ENCODE measurements at places on chromosomes 13 and 19.

GRCh38 chr19:40245506-40246128 lies 19.1 kb upstream of the CCNP start:
- DNase-seq, result no peak

DNA sequence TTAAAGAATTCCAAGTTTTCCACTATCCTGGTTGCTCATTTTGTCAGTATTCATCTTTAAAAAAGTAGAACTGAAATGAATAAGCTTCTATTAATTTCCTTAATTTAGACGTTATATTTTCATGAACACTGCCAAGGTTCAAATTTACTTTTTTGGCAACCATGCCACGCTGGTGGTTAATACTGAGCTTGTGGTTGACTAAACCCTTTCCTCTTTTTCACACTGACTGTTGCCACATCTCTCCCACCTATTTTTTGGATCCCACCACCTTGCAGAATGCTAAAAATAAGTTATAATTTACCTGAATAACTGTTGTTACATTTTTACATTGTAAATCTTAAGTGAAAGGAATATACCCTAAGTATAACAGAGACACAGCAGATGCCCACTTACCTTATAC lies 45.0 kb downstream of the FLT3 start:
- DNase-seq, result no peak

DNA sequence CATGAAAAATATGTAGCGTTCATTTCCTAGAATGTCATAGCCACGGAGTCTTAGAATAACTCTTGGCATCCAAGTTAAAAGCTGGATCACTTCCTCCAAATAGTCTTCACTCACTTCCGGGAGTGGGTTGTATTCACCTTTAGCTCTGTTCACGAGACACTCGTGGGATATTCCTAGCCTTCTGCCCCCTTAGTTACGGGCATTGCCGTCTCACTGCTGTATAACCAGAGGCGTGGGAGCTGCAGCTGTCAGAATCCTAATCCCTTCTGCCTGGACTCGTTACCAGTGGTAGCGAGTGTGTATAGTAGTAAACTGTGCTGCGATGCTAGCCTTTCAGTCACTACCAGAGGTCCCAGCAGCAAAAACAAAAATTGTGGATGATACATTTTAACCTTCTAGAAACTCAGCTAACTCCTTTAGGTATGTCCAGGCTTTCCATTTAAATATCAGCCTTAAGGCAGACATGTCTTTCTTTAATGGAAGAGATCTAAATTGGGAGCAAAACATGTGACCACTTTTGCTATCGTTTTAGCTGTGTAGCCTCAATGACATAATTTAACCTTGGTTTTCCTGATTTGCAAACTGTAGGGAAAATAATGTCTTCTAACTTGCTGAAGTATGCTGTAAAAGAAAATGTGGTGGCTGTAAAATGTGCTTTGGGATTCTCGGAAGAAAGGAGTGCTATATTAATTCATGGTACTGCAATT lies 34.1 kb downstream of the ERCC5 start:
- DNase-seq, result no peak

DNA sequence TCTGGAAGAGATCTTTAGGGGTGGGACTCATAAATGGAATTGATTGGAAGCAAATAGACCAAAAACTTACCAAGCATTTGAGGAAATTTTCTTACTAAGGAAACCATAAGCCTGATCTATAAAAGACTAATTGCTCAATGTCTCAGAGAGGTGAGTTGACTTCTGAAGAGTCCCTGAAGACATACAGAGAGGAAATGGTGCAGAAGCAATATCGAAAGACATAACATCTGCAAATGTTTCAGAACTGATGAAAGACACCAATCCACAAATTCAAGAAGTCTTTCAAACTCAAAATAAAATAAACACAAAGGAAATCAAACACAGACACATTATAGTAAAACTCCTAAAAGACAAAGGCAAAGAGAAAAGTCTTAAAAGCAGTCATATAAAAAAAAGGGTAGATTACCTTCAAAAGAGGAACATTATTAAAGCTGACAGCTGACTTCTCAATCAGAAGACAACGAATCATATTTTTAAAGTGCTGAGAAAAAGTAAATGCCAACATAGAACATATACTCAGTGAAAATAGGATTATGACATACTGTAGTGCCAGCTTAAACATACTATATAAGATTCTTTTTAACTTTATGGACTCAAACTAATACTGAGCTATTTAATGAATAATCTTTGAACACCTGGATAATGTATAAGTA lies 45.4 kb upstream of the CALM3 start:
- DNase-seq, result no peak

- no peak for DNase-seq
Measured at GRCh38 chr13:34361560-34361959, 543.6 kb downstream of the RFC3 start.

DNA sequence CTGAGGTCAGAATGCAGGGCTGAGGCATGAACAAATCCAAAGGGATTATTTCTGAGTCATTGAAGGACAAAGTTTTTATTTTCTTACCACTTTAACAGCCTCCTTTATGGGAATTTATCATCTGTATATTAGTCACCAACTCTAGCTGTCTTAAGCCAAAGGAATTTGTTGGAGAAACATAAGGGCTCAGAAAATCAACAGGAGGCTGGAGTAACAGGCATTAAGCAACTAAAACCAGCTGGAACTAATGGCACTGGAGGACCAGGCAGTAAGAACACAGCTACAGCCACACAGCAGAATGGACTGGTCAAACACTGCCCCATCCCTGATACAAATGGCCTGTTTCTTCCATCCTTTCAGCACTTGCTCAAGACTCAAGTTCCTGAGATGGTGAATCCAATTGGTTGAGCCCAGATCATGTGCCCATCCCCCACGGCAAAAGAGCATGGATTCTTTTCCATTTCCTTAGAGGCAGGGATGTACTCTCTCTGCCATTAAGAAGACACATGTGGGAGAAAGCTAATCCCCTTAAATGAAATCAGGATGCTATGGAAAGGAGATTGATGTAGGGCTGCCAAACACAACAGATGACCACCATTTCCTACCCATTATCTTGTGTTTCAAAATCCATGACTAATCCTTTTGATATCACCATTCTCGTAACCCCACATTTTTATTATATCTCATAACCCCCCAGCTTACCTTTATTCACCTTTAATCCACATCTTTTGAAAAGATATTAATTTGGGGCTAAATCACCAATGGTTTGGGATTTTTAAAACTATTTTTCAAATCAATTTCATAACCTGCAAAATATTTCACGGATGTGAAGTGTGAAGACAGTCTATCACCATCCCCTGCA lies 157.0 kb upstream of the FNDC3A start:
- no peak for DNase-seq

GRCh38 chr19:13959962-13960862 lies 7.9 kb downstream of the DCAF15 start:
- DNase-seq, result no peak

DNA sequence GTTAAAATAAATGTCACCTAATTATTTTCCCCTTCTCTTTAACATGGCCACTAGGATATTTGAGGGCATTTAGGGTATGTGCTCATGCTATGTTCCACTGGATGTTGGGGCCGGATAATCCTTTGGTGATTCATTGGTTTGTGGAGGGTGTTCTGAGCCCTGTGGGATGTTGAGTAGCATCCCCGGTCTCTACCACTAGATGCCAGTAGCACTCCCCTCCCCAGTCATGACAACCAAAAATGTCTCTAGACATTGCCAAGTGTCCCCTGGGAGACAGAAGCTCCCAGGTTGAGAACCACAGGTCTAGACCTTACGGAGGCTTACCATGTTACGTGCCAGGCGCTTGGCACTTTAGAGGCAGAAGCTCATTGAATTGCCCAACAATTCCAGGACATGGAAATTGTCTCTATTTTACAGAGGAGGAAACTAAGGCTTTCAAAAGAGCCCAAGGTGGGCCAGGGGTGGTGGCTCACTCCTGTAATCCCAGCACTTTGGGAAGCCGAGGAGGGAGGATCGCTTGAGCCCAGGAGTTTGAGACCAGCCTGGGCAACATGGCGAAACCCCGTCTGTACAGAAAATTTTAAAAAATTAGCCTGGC lies 14.1 kb downstream of the SHANK1 start:
- no peak for DNase-seq

GRCh38 chr13:113732176-113732960 lies 26.7 kb upstream of the TMEM255B start:
- DNase-seq, result no peak

DNA sequence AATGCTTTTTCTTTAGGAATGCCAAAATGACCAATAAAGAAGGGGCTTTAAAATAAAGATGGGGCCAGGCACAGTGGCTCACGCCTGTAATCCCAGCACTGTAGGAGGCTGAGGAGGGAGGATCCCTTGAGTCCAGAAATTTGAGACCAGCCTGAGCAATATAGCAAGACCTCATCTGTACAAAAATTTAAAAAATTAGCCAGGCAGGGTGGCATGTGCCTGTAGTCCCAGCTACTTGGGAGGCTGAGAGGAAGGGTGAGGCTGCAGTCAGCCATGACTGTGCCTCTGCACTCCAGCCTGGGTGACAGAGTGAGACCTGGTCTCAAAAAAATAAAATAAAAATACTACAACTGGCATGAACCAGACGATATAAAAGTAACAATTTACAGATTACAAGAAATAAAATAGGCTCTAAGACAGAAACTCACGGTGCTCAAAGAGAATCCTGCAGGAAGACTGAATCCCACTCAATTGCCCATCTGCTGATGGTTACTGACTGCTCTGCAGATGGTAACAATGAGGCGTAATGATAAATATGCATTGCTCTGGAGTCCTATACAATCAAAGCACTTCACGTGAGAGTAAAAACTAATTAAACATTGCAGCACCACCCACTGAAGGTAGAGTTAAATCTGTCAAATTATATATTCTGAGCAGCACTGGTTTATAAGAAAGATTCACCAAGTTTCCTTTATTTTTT lies 93.2 kb downstream of the LHFPL6 start:
- no peak for DNase-seq

DNA sequence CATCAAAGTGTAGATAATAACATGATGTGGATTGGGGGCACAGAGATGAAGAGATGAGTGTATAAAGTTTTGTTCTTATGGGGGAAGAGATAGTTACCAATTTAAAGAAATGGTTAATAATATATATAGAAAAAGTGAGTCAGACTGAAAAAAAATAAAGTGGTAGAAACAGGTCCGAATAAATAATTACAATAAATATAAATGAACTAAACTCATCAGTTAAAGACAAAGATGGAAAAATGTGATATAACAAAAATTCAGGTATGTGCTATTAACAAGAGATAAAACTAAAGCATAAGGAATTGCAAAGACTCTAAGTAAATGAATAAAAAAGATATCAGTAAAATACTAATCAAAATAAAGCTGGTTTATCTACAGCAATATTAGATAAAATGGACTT lies 61.1 kb upstream of the KPNA3 start:
- DNase-seq, result no peak
